ENCODE measurements at places on chromosomes 6 and 20.

- no peak for DNase-seq
These were observed 101.1 kb upstream of the CLDN20 start for GRCh38 chr6:155162682-155163081.

- no peak for DNase-seq
These were observed 51.9 kb upstream of the EPHA7 start for GRCh38 chr6:93471281-93471680.

DNA sequence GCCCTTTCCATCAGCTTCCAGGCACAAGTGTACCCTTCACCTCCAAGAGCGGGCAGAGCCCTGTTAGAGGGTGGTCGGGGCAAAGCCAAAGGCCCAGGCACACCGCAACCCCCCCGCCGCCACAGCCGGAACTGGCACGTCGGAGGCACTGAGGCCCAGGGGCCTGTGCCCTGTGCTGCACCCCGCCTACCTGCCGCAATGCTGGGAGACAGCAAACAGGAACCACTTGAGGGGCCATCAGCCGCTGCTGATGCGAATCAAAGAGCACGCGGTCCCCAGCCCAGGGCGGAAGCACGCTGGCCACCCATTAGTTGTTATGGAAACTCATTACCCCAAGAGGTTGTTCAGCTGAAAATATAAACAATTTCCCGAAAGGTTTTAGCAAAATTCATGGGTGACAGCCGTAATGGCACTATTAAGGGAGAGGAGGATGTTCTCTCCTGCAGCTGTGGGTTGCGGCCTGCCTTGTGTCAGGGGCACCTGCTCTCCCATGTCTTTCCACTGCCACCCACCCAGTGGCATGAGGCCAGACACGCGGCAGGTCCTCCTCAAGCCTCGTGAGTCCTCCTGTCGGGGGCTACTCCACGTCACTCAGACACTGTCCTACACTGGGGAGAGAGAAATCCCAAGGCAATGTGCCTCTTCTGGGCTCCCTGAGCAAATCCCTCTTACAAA, 65.3 kb downstream of the EDN3 start:
- DNase-seq = no peak

DNA sequence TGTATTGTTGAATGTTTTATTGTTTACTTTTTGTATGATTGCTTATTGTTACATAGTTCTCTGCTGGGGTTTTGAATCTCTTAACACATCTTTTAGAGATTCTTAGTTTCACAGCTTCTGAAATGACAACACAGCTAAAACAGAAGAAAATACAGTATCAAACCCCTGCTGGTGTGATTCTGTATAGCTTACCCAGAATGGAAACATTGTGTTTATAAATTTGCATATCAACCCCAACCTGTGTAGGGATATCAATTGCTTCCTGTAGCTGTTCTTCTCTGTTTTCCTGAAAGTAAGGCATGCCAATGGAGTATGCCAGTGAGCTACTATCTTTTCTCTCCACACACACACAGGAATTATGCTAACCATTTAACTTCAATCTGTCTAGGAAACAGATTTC, 64.3 kb upstream of the ID4 start:
- DNase-seq = no peak

DNA sequence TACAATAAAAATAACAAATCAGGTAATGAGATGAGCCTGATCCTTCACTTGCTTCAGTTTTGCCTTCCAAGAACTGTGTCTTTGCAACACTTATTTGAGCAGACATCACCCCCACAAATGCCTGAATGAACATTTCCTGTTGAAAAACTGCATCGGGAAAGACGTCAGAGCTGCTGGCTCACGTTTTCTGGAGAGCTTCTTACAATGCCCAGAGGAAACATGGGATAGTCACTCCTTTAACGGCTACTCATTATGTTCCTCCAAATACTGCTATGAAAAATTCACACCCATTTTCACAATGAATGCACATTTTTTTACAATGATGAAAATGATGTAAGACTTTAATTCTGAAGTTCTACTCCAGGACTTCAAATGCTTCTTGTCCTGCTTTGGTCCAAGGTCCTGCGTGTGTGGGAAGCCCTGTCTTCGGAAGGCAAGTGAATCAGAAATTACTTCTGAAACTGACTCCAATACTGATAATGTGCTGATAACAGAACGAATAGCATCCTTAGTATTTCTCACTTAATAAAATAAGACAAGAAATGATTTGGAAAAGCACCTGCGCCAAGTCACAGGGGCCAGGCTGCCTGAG, 238.0 kb downstream of the ANKRD60 start:
- no peak for DNase-seq

DNA sequence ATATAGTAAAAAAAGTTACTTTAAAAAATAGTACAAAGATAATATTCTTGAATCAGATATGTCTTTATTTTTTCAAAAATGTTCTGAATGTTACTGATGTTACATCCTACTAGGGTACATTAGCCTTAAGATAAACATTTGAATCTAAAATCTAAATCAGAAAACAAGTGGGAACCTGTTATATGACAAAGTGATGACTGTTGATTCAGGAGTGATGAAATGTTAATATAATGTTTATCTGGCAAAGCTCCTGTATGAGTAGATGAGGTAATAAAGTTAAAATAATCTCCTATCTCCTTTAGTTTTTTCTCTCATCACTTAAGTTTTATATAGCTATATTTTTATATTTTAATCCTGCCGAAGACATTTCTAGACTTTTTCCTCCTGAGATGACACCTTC, 4.2 kb downstream of the DOP1A start:
- DNase-seq = no peak

- DNase-seq = no peak
These were observed 5.5 kb upstream of the HDDC2 start for GRCh38 chr6:125307150-125307838.

- DNase-seq = no peak
These were observed 32.8 kb downstream of the CD164 start for GRCh38 chr6:109349419-109349987.

DNA sequence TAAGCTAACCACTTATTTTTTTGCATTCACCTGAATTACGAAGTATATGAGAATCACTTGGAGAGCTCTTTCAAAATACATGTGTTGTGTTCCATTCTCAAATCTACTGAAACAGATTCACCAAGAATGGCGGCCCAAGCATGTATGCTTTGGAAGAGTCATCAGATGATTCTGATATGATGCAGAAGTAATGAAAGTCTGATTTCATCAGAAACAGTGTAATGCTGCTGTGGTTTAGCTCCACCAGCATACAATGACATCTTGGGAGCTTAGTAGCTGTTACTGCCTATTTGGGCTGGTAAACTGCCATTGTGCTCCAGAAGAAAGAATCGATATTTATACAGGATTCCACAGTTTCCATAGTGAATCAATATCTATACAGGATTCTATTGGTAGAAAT, 52.9 kb downstream of the UBR2 start:
- DNase-seq = no peak

DNA sequence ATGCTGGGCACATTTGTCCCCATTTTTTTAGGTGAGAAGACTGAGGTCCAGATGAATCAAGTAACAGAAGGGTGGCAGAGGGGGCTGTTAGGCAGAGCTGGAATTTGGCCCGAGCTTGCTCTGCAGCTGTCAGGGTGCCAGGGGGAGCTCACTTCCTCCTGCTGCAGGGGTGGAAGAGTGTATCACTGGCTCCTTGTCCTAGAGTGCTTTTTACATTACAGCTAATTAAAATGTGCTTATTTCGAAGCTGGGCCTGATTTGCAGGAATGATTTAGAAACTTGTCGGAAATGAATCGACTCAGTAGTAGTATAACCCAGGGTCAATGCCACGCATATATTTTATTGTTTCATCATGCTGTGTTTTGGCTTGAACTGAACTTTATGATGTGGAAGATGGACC, 11.1 kb downstream of the TOX2 start:
- no peak for DNase-seq

DNA sequence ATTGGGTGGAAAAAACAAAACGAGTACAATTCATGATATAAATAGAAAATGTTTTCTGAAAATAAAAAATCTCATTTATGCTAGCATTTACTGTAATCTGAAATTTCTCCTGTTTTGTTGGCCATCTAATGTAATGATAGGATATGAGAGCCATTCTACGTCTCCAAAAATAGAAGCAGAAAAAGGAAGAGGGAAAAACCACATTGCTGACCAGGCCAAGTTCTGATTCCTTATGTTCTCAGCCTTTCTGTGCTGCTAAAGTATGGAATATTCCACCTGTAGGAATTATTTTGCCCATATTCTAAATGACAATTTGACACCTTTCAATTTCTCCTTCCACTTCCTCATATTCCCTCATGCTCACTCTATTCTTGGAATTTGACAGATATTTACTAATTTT, 110.2 kb downstream of the TBXT start:
- no peak for DNase-seq

DNA sequence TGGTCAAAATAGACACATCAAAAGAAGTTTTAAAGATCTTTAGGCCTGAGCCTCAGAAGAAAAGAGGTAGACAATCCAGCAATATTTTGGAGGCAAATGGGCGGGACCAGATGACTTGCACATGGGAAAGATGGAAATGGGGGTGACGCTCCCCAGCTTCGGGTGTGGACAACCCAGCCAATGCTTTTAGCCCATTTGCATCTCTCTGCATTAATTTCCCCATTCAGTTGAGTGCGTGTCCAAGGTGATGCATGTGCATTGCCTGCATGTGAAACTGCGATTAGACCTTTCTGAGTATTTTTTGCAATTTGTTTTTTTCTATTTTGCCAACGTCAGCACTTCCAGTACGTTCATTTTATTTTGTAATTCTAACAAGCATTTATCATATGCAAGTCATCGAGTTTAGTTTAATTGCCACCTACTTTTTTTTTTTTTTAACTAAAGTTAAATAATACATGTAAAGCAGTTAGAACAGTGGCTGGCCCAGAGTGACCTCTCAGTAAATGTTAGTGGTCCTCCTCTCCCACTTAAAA, 24.2 kb downstream of the PDRG1 start:
- no peak for DNase-seq

- DNase-seq = no peak
These were observed 19.1 kb downstream of the SCP2D1 start for GRCh38 chr20:18832546-18833200.

DNA sequence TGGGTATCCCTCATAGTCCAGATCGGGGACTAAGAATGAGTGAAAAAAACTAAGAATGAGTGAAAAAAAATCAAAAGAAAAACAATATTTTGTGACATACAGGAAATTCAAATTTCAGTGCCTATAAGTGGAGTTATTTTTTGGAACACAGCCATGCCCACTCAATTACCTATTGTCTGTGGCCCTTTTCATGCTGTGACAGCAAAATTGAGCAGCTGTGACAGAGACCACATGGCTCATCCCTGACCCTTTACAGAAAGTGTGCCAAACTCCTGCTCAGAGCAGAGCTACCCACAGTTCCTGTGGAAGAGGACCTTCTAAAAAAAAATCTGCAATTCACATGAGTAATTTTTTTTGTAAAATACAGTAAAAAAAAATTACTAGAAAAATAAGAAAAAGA, 1.4 kb downstream of the NCR2 start:
- DNase-seq = no peak
